Glomerular endothelial cell (primary cell): ENCODE measurements at places on chromosomes 5 and 9. TPM values are rescaled to one million over a fixed set of nuclear protein-coding genes. Genes with fewer than 3 reads are reported as not detected.

BTNL3 gene
- not detected in 2 replicates for total RNA-seq

FIBCD1 gene
- total RNA-seq: 0.05 TPM in 1 of 2 replicates, not detected in the other

PLPP7 gene
- 3.3 and 4.4 TPM in 2 replicates for total RNA-seq

TMEM252 gene
- total RNA-seq: not detected in 2 replicates

NFIB gene
- total RNA-seq: 85.8 and 119 TPM in 2 replicates

PTPN3 gene
- total RNA-seq: 1.8 and 3.6 TPM in 2 replicates

PRR16 gene
- 1.2 and 1.6 TPM in 2 replicates for total RNA-seq

PAEP gene
- total RNA-seq: not detected in 2 replicates

MEIKIN gene
- total RNA-seq: not detected in 2 replicates

DNA sequence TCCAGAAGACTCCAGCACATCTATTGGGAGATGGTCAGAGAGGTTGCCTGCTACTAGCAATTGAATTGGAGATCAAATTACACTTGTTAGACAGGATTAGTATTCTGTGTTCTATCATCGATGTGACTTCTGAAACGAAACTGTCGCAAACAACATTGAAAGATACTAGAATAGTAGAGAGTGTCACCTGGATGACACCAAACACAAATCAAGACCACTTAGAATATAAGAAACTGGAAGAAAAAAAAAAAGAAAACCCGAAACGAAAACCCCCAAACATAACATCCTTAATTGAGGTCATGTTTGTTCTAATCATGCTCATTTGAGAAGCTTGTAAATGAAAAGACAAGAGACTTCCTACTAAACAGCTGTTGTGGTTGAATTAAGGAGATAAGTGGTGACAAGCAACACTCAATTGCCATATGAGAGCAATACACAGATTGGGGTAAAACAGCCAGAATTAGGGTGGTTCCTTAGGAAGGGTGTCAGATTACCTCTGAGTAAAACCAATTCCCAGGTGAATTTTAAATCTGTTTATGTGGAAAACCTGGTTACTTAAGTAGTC is 97.6 kb downstream of the BASP1 start:
- no peak for DNase-seq

GRCh38 chr5:143418140-143418866 is 14.8 kb upstream of the NR3C1 start:
- DNase-seq: no peak

GRCh38 chr5:143356855-143357583 is 46.5 kb downstream of the NR3C1 start:
- no peak for DNase-seq

- no peak for DNase-seq
These were observed 223 bp downstream of the NR3C1 start for GRCh38 chr5:143403334-143403592.

DNA sequence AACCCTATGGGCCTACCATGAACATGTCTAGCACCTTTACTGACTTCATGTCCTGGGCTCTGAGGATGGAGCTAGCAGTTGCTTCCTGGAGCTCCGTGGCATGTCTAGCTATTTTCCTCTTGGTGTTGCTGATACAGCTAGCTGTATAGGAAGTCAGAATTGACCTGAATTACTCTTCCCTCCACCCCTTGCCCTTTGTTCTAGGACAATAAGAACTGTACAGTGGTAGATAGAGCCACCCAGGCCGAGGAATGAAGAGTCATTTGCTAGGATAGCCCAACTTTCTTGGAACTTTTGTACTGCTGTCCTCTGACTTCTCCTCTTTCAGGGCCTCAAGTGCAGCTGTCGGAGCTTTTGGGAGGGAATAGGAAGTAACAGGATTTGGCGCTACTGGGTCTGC is 109.9 kb upstream of the RUSC2 start:
- no peak for DNase-seq

DNA sequence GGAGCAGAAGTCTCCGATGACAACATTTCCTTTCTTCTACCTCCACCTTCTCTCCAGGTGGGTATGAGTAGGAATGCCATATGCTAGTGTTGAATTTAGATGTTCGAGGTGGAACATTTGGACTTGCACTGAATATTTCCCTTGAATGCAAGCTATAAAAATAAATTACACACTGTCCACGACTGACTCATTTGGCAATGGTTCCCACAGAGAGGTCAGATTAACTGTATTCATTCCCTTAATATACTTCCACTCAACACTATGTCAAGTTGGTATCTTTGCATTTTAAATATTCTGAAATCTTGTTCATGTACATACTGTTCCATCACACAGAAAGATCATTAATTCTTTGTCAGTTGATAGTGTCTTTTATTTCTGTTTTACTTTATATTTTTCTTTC is 222.6 kb upstream of the PIK3R1 start:
- DNase-seq: no peak

- DNase-seq: no peak
These were observed 12.9 kb downstream of the HAVCR1 start for GRCh38 chr5:157046041-157046440.

GRCh38 chr5:172887692-172888091 is 53.6 kb downstream of the ERGIC1 start:
- peak; percentile 87 for DNase-seq

DNA sequence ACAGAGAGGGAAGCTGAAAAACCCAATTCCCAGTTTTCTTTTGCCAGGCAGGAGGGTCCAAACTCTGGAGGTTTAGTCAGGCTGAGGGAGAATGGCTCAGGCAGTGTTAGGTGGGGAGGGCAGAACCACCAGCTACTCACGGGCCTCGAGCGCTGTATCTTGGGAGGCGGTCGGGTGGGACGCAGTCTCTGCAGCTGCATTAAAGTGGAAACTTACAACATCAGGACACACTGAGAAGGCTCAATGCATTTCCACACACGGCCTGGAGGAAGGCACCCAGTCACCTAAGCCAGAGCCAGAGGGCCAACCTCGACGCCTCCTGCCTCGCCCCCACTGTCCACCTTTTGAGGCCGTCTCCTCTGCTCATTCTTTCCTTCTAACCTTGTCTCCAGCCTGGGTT is 55.6 kb downstream of the CRB2 start:
- no peak for DNase-seq

GRCh38 chr5:144017631-144018030 is 152.8 kb downstream of the YIPF5 start:
- no peak for DNase-seq

DNA sequence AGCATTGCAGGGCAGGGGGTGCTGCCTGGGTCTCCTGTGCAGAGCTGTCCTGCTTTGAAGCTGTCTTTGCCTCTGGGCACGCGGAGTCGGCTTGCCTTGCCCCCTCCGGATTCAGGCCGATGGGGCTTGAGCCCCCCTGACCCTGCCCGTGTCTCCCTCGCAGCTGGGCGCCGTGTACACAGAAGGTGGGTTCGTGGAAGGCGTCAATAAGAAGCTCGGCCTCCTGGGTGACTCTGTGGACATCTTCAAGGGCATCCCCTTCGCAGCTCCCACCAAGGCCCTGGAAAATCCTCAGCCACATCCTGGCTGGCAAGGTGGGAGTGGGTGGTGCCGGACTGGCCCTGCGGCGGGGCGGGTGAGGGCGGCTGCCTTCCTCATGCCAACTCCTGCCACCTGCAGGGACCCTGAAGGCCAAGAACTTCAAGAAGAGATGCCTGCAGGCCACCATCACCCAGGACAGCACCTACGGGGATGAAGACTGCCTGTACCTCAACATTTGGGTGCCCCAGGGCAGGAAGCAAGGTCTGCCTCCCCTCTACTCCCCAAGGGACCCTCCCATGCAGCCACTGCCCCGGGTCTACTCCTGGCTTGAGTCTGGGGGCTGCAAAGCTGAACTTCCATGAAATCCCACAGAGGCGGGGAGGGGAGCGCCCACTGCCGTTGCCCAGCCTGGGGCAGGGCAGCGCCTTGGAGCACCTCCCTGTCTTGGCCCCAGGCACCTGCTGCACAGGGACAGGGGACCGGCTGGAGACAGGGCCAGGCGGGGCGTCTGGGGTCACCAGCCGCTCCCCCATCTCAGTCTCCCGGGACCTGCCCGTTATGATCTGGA is 2.7 kb downstream of the CEL start:
- DNase-seq: no peak

GRCh38 chr5:34415559-34416198 is 240.4 kb upstream of the RAI14 start:
- DNase-seq: no peak

DNA sequence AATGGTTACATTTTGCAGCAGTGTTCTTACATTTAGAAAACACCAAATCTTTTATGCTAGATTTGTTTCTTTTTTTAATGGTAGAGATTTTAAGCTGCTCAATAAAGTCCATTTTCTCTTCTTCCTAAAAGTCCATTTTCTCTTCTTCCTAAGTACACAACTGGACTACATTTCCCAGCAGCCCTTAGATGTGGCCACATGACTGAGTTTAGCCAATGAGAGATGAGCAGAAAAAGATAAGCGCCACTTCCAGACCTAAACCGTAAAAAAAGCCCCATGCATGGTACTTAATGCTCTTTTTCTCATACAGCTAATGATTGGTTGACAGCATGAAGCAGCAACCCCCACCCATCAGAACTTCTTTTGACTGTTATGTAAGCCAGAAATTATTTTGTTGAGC is 206.7 kb downstream of the FAM114A2 start:
- no peak for DNase-seq
